ENCODE measurements at places on chromosomes 1 and 21.

DNA sequence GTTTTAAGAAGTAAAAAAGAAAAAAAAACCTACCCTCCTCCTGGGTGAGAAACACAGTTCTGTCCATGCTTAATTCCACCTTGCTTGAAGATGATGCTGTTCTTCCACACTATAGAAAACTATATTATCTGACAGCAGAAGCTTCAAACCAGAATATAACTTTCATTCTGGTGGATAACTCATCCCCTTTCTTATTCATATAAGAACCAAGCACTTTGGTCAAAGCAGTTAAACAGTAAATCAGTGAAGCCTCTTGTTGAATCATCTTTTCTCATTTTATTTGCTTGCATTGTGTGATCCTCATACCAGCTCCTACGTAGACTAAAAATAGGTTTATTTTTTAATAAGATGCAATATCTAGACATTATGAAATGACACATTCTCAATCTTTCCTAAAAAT is 36.7 kb upstream of the PRDX6 start:
- no peaks in the 10 kb centered on the region for H3K4me1 ChIP-seq
- H3K36me3 ChIP-seq: peaks cover 13% of the 10 kb centered on the region
- H3K4me3 ChIP-seq: no peak overlapping the region
- no peak overlapping the region for H3K27ac ChIP-seq

- H3K4me3 ChIP-seq: no peak overlapping the region
- H3K27me3 ChIP-seq: no peaks in the 10 kb centered on the region
Measured at GRCh38 chr1:222275001-222275728, 272.7 kb downstream of the HHIPL2 start.

- no peak overlapping the region for H3K4me3 ChIP-seq
- H3K36me3 ChIP-seq: no peaks in the 10 kb centered on the region
- H3K27ac ChIP-seq: no peak overlapping the region
- peaks cover 3% of the 10 kb centered on the region for H3K4me1 ChIP-seq
- no peaks in the 10 kb centered on the region for H3K27me3 ChIP-seq
Measured at GRCh38 chr1:85344256-85344694, 67.8 kb upstream of the BCL10 start.

DNA sequence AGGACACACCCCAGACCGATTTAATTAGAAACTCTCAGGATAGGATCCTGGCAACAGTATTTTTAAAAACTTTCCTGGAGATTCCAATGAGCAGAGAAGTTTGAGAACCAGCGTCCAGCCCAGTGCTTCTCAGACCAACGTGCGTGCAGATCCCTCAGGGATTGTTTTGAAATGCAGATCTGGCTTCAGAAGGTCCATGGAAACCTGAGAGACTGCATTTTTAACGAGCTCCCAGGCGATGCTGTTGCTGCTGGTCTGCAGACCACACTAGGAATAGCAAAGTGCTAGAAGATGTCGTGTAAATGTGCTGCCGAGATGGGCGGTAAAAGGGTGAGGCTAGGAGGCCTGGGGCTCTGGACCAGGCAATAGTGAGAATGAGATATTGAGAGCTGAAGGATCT is 18.4 kb upstream of the CASQ1 start:
- H3K4me1 ChIP-seq: peaks cover 6% of the 10 kb centered on the region
- no peaks in the 10 kb centered on the region for H3K36me3 ChIP-seq
- no peak for DNase-seq
- H3K4me3 ChIP-seq: no peak overlapping the region
- no peaks in the 10 kb centered on the region for H3K27me3 ChIP-seq
- no peak overlapping the region for H3K27ac ChIP-seq

DNA sequence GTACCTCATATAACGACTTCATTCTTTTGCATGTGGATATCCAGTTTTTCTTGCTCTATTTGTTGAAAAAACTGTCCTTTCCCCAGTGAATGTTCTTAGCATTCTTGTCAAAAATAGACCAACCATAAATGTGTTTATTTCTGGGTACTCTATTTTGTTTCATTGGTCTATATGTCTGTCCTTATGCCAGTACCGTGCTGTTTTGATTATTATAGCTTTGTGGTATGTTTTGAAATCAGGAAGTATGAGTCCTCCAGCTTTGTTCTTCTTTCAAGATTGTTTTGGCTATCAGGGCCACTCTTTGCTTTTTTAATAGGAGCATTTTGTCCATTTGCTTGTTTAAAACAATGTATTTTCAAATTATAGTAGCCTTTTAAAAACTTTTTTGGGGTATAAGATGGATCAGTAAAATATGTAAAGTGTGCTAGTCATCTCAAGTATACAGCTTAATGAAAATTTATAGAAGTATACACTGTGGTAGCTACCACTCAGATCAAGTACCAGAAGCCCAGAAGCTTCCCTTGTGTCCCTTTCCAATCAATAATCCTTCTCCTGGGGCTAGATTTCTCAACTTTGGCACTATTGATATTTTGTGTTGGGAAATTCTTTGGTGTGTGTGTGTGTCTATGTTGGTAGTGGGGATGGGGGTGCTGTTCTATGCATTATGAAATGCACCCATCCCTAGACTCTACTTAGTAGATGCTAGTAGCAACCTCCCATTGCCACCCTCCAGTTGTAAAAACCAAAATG is 16.8 kb downstream of the MROH7 start:
- H3K36me3 ChIP-seq: no peaks in the 10 kb centered on the region
- H3K4me1 ChIP-seq: no peaks in the 10 kb centered on the region
- no peak overlapping the region for H3K4me3 ChIP-seq
- DNase-seq: no peak

GRCh38 chr1:81949421-81949820 is 148.7 kb downstream of the ADGRL2 start:
- no peak overlapping the region for H3K27ac ChIP-seq
- H3K27me3 ChIP-seq: no peaks in the 10 kb centered on the region
- H3K36me3 ChIP-seq: no peaks in the 10 kb centered on the region
- H3K4me1 ChIP-seq: no peaks in the 10 kb centered on the region
